ENCODE measurements at places on chromosomes 13 and 19. TPM values are rescaled to one million over a fixed set of nuclear protein-coding genes. Genes with fewer than 3 reads are reported as not detected.

The LIM2 gene
- not detected for total RNA-seq

The ZNF813 gene
- total RNA-seq: 4.0 TPM

The ZNF77 gene
- 7.8 TPM for total RNA-seq

The MUC16 gene
- total RNA-seq: not detected

The KRTDAP gene
- total RNA-seq: not detected

The GJA3 gene
- total RNA-seq: 0.90 TPM

The VSTM1 gene
- total RNA-seq: not detected

The ARHGAP33 gene
- total RNA-seq: 5.3 TPM

The PPP1R12C gene
- total RNA-seq: 46.3 TPM

The ZNF738 gene
- 2.9 TPM for total RNA-seq

The SERPINE3 gene
- total RNA-seq: not detected

The PRTN3 gene
- not detected for total RNA-seq

The ATP4A gene
- total RNA-seq: not detected

The WDR87 gene
- not detected for total RNA-seq

The UBE2L5 gene
- total RNA-seq: not detected

The KLK15 gene
- not detected for total RNA-seq

The APOC4 gene
- not detected for total RNA-seq

The WDR88 gene
- not detected for total RNA-seq

The FFAR2 gene
- not detected for total RNA-seq

The ZNF440 gene
- 6.6 TPM for total RNA-seq

The MYPOP gene
- total RNA-seq: 2.4 TPM

The STOML3 gene
- total RNA-seq: not detected

The SIGLEC7 gene
- 0.41 TPM for total RNA-seq

The CRLF1 gene
- total RNA-seq: 69.1 TPM

The KLK2 gene
- not detected for total RNA-seq

The CCL25 gene
- total RNA-seq: not detected

The ZNF835 gene
- not detected for total RNA-seq

The WTIP gene
- total RNA-seq: 3.6 TPM

The DAND5 gene
- total RNA-seq: not detected
